Activated CD8-positive, alpha-beta memory T cell treated with anti-CD3 and anti-CD28 coated beads, Interleukin-2, amount 50 U/mL, for 48 hours (primary cell): ENCODE measurements at places on chromosomes 5 and 9.

GRCh38 chr5:124745928-124746915, at the start of gene ZNF608:
Gene ZNF608 (minus strand): TSS chr5:124746639. CDS start chr5:124744989, 1,650 bp downstream.
- DNase-seq, result no peak

GRCh38 chr5:109022056-109022455, 274.4 kb downstream of the FER start:
- no peak for DNase-seq

DNA sequence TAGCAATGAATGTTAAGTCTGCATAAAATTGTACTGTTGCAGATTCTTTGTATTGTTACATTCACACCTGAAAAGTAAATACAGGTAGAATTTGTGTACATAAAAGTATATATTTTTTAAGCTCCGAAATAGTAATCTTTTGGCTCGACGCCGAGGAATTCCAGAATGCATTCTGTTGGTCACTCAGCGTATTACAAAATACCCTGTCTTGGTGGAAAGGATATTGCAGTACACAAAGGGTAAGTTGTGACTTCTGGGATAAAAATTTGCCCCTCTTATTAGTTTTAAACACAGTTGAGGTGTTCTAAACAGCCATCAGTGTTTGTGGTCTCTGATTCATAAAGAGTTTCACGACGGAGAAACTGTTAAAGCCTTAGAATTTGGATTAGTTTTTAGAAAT, 257.6 kb downstream of the ARHGEF28 start:
- no peak for DNase-seq

GRCh38 chr9:83285445-83286225, 222.7 kb upstream of the RASEF start:
- DNase-seq, result no peak
